Amygdala (tissue), 56 donors: ENCODE measurements at places on chromosomes 3 and 15.

GRCh38 chr3:189375532-189375931 is 203.8 kb downstream of the TPRG1 start:
- no peak for DNase-seq

GRCh38 chr3:62655691-62656063 is 219.5 kb downstream of the CADPS start:
- DNase-seq: no peak

DNA sequence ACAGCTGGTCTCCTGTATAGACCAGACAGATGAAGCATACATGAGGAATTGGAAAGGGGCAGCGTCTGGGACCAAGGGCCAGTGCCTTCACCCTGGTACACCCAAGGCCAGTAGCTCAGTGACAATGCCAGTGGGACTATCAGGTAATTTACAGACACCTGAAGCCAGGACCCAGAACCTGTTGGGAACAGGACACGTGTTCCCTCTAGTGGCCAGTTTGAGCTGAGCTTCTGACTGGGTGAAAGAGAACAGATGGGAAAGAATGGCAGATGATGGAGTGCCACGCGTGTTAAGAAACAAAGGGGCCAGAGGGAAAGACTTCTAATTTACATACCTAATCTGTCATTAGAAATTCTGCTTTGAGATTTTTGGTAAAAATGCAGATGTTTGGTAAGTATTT is 5.1 kb upstream of the SLC25A38 start:
- no peak for DNase-seq

DNA sequence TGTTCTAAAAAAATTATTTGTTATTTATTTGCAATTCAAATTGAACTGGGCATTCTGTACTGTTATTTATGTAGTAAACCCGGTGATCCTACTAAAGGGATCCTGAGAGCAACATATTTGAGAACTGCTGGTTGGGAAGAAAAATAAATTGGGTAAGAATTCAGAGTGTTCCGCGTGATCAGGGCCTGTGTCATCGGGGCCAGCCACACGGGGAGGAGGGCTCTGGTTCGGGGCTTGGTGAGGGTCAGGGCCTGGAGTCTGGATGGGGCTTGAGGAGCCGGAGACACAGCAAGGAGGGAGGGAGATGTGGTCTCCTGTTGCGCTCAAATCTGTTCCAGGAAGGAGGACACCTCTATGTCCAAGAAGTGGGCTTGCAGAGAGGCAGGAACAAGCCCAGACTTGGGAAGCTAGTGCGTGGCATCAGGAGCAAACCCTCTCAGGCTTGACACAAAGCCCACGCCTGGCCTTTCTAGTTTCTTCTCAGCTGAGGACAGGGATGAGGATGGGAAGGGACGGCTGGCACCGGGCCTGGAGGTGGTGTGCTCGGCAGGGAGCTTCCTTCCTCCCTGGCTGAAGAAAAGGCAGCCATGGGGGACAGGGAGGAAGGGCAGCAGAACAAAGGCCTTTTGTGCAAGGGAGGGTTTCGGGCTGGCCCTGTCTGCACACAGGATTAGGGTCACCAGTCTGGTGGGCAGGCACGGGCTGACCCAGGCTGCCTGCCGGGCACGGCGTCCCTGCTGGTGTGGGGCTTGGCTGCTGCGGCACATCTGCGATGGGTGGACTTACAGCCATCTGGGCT is 22.9 kb upstream of the FBLN2 start:
- no peak for DNase-seq

GRCh38 chr3:195007151-195007550 is 263.8 kb downstream of the XXYLT1 start:
- no peak for DNase-seq
